Activated CD4-positive, alpha-beta T cell treated with anti-CD3 and anti-CD28 coated beads for 4 hours (primary cell): ENCODE measurements at places on chromosomes 5 and 9.
A peak's percentile ranks its signal among the peaks of the same experiment; 100 is the strongest.

DNA sequence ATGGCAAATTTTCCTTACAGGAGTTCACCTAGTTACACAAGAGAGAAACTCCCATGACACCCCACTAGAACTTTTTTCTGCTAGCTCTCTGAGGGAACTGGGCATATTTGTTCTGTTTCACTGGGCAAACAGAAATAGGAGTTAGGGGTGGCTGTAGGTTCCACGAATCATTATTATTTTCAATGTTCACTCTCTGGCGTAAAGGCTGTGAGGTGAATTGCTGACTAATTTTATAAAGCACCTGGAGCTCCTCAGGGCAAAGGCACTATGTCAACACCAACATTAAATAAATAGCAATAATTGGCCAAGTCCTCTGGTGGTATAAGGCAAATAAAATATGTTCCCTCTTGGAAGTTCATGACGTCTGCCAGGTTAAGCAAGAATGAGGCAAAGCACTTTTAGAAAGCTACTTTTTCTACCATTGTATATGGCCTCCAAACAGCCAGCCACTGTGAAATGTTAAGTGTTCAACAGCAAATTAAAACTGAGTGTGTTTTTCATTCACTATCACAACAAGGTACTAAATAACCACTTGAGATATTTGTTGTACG, 344.6 kb downstream of the PDE4D start:
- no peak for DNase-seq

DNA sequence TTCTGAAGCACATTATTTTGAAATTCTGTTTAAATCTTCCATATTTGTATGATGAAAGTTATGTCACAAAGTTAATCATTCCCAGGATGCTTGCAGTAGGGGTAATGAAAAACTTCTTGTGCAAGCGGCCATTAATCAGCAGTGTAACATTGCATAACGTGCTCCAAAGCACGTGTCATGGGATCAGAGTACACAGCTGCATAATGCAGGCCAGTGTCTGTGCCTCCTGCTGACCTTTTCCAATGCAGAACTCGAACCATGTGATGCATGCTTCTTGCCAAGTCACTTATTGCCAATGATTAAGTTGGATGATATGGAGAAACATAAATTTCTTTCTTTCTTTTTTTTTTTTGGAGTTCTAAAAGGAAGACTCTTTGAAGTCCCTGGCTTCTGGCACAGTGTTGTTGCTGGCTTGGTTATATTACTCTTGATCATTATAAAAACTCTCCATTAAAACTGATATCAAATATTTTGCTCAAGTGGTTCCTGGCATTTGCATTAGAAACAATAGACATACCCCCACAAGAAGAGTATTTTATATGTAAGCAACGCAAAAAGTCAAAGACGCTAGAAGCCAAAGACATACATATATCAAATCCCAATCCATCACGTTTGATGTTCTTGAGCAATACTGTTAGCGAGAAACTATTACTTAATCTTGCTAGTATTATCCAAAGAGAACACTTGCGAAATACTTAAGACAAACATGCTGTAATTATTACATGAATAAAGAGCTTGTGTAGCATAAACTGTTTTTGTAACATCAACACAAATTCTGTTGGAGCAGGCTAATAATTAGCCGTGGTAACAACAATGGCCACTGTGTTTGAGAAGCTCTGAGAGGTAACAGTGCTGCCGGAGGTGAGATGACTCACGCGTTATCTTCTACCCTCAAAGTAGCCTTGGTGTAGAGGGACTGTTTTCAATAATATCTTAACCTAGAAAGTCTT, 164.2 kb downstream of the AUH start:
- DNase-seq: no peak

GRCh38 chr9:91567642-91568274, 144.1 kb upstream of the NFIL3 start:
- DNase-seq: no peak

GRCh38 chr5:159452480-159453167, 122.3 kb upstream of the IL12B start:
- DNase-seq: no peak

DNA sequence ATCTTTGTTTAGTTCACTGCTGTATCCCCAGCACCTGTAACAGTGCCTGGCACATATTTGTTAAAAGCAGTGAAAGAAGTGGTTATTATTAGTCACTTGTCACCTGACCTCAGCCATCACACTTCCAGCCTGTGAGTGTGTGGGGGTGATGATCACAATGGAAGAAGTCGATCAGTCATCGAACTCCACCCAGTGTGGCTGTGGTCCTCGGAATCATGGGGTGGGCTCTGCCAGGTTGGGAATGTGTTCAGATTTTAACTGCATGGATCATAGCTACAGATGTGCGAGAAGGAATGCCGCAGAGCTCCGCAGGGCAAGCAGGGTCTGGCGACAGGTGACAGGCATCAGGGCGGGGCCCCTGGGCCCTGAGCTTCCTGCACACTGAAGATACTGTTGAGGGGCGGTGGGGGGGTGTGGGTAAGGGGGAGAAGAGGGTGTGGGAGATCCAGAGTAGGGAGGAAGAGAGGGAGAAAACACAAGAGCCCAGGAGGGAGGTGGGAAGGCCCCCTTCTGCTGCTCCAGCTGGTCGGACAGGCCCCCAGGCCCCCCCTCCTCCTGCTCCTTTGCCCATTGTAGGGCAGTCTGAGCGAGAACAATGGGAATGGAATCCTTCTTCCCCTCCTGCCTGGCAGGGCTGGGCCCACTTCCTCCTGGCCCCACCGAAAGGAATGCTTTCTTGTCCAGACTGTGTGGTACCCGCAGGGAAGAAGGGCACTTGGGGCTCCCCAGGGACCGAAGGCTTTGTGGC, 89.6 kb downstream of the SPRY4 start:
- peak; percentile 14 for DNase-seq

- no peak for DNase-seq
Measured at GRCh38 chr9:133139246-133140173, 18.5 kb upstream of the RALGDS start.

- DNase-seq: no peak
Measured at GRCh38 chr5:112960863-112961504, 15.6 kb upstream of the DCP2 start.

GRCh38 chr5:140181002-140181483, 6.1 kb downstream of the CYSTM1 start:
- DNase-seq: no peak

DNA sequence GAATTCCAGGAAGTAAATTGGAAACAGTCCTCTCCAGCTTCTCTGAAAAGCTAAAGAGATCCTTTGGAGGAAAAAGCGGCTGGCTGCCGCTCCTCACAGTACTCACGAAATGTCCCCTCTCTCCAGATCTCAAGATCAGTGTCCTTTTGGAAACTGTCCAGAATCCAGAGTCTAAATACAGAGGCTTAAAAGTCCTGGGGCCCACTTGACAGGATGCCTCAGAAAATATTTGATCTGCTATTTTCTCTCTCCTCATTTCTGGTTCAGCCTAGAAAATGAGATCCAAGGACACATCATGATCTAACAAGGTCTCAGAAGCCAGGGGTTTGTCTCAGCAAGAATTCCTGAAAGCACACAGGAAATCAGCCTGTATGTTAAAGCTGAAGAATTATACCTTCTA, 7.2 kb downstream of the C1QTNF2 start:
- no peak for DNase-seq

GRCh38 chr9:129441852-129442251, 179.0 kb downstream of the C9orf50 start:
- DNase-seq: no peak
